ENCODE measurements at places on chromosomes 3 and 15. TPM values are rescaled to one million over a fixed set of nuclear protein-coding genes. Genes with fewer than 3 reads are reported as not detected.

The DPPA4 gene
- total RNA-seq = not detected

The MESP2 gene
- not detected for total RNA-seq

The EFHB gene
- total RNA-seq = 0.44 TPM

The FAM107A gene
- 28.8 TPM for total RNA-seq

The GRK7 gene
- not detected for total RNA-seq

All from omental fat pad (tissue), 4 donors.